ENCODE measurements at places on chromosomes 1 and 21. TPM values are rescaled to one million over a fixed set of nuclear protein-coding genes. Genes with fewer than 3 reads are reported as not detected.

GRCh38 chr1:44605914-44606615 lies 68.2 kb downstream of the TMEM53 start:
- DNase-seq, result no peak

GRCh38 chr1:22284906-22285548 lies 142.1 kb upstream of the WNT4 start:
- no peak for DNase-seq

GRCh38 chr1:239657291-239657690 lies 270.9 kb downstream of the CHRM3 start:
- DNase-seq, result no peak

GRCh38 chr1:161725908-161726472 lies 4.6 kb downstream of the FCRLB start:
- peak; percentile 79 for DNase-seq

DNA sequence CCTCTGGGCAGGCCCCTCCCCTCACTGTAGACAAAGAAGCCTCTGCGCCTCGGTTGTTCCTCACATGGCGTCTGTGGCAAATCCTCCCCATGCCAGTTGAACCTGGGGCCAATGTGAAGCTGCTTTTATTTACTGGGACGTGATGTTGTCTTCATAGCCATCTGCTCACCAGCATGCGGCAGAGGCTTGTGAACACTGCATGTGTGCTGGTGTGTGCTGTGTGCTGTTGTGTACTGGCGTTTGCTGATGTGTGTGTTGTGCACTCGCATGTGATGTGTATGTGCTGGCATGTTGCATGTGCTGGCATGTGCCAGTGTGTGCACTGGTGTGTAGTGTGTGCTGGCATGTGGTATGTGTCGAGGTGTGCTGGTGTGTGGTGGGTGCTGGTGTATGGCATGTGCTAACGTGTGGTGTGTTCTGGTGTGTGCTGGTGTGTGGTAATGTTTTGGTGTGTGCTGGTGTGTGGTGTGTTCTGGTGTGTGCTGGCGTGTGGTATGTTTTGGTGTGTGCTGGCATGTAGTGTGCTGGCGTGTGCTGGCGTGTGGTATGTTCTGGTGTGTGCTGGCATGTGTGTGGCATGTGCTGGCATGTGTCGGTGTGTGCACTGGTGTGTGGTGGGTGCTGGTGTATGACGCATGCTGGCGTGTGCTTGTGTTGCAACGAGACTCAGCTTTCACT lies 37.2 kb upstream of the TRAPPC10 start:
- no peak for DNase-seq

DNA sequence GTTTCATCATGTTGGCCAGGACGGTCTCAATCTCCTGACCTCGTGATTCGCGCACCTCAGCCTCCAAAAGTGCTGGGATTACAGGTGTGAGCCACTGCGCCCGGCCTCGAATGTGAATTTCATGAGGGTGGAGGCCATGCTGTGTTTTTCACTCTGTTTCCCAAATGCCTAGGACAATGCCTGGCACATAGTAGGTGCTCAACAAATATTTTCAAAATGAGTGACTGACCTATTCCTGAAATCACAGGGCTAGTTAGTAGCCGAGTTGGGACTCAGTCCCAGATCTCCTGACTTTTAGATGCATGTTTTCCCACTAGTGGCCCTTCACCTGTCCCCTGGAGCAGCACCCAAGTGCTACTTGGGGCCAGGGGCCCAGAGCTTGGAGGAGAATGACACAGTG lies 6.4 kb upstream of the GPR37L1 start:
- no peak for DNase-seq

DNA sequence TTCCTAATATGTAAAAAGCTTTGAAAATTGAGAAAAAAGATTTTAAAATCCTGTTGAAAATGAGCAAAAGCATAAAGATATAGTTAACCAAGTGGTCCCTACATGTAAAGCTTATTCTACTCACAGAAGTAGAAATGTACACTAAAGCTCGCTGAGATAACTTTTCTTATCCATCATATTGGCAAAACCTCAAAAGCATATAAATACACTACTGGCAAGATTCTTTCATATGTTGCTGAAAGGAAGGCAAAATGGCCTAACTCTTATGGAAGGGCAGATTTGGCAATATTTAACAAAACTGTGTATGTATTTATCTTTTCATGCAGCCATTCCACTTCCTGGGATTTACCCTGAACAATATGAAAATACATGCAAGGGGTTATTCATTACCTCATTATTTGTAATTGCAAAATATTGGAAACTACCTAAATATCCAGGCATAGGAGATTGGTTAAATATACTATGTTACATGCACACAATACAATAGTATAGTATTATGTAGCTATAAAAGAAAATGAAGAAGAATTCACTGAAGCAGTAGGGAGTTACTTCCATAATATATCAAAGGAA lies 43.2 kb upstream of the LYPLAL1 start:
- DNase-seq, result no peak

- DNase-seq, result no peak
Observed at GRCh38 chr1:233549917-233550316, 64.0 kb upstream of the KCNK1 start.

- DNase-seq, result no peak
Observed at GRCh38 chr1:40076895-40077312, 20.1 kb downstream of the PPT1 start.

DNA sequence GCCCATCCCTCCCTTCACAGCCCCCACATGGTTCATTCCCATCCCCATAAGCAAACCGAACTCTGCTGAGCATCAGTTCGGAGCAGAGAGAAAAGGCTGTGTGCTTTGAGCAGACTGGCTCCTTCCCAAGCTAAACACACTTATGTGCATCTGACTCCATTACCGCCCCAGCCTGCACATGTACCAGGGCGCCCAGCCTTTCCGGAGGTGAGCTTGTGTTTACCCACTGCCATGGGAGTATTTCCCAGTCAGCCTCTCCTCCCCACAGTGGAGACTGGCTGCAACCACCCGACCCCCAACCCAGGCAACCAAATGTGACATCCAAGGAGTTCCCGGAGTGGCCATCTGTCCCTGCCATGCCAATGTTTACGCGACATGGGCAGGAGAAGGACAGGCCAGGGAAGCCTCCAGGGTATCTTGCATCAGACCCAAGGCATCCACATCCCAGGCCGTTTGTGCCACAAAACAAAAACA lies 9.4 kb downstream of the TIAM1 start:
- DNase-seq, result no peak

- DNase-seq, result no peak
Observed at GRCh38 chr1:46646844-46647243, 21.3 kb downstream of the ATPAF1 start.

SELP gene
- polyA plus RNA-seq, result not detected

GRCh38 chr1:65629788-65630187 lies 162.9 kb upstream of the PDE4B start:
- DNase-seq, result no peak

DNA sequence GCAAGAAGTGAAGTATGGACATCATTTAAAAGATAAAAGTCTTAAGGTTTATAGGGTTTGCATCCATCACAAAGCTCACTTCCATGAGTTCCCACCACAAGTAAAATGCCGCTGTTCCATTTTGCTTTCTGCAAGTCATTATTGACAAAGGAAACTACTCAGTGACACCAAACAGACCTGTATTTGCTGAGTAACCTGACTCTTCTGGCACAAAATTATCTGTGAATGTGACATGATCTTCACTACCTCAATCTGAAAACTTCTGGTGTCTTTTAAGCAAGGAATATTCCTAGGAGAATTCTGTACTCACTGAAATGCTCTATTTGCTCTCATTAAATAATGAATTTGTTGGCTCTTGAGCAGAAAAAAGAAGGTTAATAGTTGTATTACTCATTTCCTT lies 1077.4 kb upstream of the ADGRL4 start:
- no peak for DNase-seq

DNA sequence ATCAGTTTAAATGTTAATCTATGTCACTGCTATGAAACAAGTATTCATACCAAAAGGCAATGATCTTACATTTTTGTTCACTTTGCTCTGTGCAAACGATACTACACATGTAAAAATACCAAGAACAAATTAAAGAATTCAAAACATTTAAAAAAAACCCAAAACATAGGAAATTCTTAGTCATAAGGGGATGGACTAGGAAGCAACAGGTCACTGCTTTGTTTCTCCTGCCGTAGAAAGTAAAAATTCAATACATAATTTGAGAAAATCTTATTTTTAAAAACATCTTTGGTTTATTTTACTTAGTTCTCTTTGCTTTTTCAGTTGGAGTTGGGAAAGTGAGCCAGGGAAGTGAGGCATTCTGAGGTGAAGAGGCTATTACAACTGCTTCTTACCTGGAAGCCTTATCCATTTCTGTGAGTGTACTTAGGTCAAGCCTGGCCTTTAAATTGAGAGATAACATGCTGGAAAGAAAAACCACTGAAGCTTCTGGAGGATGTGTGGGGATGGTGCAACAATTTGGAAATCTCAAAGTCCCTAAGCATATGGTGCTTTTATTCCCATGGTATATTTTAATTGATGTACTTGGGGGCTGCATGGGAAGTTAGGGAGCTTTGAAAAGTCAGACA lies 183.5 kb downstream of the CDC42BPA start:
- no peak for DNase-seq

DNA sequence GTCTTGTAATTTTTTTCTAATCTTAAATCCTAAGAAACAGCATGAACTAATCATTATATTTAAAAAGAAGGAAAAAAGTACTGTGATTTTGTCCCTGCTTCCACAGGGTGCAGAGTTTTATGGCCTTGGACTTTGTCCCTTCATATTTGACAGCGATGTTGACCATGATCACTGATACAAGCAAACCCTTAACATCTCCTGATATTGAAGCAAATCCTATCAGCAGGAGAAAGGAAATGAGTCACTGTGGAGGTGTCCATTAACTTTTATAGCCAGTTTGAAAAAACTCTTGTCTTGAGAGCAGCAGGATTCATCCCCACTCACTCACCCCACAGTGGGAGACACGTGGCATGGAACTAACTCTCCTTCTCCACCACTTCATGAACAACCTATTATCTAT lies 5.1 kb upstream of the REG4 start:
- DNase-seq, result no peak

KCNQ4 gene
- 2.0 TPM for polyA plus RNA-seq

HTR6 gene
- 0.14 TPM for polyA plus RNA-seq

TMPRSS2 gene
- 1.6 TPM for polyA plus RNA-seq

- no peak for DNase-seq
Observed at GRCh38 chr1:185533596-185533995, 200.6 kb upstream of the HMCN1 start.
